ENCODE measurements at places on chromosomes 12 and 14.

GRCh38 chr12:98909746-98910145 is 264.7 kb downstream of the APAF1 start:
- no peak for DNase-seq

- no peak for DNase-seq
These were observed 9.1 kb upstream of the KCNA5 start for GRCh38 chr12:5034603-5035002.

GRCh38 chr12:16148938-16149337 is 128.5 kb downstream of the SLC15A5 start:
- DNase-seq: no peak

DNA sequence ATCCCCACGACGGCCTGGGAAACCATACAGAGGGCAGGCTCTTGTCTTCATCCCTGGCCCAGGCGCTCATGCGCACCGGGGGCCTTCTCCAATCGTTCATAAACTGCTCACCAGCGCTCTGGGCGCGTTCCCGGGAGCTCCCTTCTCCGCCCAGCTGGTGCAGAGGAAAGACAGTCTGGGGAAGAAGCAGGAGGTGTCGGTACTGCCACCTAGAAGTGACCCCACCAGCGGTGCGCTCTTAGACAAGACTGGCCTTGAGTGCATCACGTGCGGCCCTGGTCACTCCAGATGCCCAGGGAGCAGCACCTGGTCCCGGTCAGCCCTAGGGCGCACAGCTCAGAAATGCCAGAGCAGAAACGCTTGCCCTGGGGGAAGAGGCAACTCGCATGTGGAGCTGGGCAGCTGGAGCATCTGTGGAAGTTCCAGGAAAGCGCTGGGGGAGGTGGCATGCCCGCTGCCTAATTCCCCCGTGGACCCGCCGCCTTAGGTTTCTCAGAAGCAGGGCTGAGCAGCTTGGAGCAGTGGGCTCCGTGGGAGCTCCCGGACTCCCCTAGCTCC is 2.5 kb downstream of the GSC start:
- no peak for DNase-seq

DNA sequence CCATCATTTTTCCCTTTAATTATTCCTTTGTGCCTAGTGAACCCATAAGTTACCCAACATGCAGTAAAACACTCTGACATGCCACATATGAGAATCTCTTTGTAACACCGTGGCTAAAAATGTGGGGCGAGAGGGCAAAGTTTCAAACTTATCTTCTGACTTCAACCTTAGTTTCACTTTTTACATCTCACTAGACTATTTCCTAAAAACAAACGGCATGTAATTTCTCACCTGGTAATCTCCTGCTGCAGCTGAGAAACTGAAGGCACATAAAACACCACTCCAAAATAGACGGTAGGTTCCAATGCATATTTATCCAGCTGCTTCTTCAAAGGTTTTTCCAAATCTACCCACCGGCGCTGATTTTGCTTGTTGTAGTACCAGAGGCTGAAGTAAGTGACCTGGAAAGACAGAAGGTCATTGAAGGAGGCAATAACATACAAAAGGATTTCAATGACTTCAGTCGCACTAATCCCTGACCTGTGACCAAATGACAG is 37.9 kb downstream of the PTPN21 start:
- DNase-seq: no peak
